ENCODE measurements at places on chromosomes 6 and 20.
A peak's percentile ranks its signal among the peaks of the same experiment; 100 is the strongest.

GRCh38 chr20:19211661-19212468 is 577 bp upstream of the SLC24A3 start:
- DNase-seq: no peak

GRCh38 chr6:30829033-30829432 is 55.3 kb upstream of the DDR1 start:
- peak; percentile 64 for DNase-seq

DNA sequence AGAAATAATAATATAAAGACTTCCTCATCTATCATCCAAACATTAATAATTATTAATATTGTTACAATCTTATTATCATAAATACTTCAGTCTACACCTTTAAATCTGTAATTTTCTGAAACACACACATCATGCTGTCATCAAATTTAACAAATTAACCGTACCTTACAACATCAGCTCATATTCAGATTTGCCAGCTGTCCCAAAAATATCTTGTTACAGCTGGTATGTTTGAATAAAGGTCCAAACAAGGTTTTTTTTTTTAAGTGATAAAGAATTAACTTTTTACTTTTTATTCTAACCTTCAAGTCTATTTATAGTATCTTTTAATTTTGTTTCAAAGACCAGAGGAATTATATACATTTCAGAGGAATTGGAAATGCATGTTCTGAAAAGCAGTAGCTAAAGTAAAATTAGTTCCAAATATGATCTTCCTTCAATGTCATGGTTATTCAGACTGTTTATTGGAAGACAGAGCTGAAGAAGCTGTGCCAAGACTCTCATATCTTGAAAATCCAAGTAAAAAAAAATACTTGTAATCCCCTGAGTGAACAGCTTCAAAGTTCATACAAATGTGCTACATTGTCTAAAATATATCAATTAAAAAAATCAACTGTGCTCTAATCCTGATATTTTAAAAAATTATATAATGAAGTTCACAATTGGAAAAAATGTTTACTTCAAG is 161.7 kb upstream of the BMP5 start:
- DNase-seq: no peak

DNA sequence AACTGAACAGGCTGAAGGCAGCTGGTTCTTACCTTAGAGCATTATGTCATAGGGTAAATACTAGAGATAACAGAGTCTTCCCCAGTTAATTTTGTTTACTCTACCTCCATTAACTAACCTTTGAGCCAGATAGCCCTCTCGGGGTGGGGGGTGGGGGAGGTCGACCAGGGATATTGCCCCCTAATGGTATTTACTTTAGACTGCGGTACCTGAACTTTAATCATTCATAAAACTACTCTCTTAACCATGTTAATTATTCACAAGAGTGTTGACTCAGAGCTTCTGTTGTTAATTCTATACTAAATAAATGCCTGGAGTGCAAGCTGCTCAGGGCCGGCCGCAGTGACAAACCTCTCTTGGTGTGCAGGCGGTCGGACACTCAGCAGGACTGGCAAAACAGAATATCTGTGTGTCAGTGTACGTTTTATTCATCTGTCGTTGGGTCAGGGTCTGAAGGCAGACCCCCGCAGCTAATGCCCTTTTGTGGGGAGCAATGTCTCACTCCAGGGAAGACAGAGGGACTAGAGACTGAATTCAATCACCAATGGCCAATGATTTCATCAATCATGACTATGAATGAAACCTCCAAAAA is 152.4 kb upstream of the COL21A1 start:
- DNase-seq: no peak

- DNase-seq: no peak
Measured at GRCh38 chr6:113876695-113877094, 19.6 kb downstream of the MARCKS start.

GRCh38 chr6:155454471-155454870 is 1.2 kb downstream of the NOX3 start:
- DNase-seq: no peak

DNA sequence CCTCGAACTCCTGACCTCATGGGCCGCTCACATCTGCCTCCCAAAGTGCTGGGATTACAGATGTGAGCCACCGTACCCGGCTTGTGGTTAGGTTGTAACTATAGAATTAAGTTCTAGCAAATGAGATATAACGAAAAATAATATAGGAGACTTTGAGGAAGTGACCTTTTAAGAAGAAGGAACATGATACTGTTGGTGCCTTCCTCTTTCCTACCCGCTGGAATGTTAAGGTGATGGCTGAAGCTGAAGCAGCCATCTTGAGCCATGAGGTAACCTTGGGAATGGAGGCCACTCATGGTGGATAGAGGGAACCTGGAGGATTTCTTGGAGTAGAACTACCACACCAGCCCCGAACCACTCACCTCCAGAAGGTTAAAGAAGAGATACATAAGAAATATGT is 48.1 kb upstream of the MDGA1 start:
- DNase-seq: no peak

- no peak for DNase-seq
Measured at GRCh38 chr6:139711804-139712585, 337.5 kb upstream of the CITED2 start.

DNA sequence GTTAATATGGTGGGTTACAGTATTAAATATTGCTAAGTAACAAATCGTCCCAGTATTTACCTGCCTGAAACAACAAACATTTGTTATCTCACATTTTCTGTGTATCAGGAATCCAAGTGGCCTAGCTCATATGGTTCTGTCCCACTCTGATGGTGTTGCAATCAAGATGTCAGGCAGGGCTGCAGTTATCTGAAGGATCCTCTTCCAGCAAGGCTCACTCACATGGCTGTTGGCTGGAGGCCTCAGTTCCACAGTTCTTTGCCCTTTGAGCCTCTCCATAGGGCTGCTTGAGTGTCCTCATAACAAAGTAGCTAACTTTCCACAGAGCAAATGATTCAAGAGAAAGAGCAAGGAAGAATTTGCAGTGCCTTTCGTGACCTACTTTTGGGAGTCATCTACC is 17.7 kb downstream of the RAB22A start:
- DNase-seq: no peak

GRCh38 chr6:138088326-138088762 is 18.9 kb downstream of the PERP start:
- DNase-seq: no peak

DNA sequence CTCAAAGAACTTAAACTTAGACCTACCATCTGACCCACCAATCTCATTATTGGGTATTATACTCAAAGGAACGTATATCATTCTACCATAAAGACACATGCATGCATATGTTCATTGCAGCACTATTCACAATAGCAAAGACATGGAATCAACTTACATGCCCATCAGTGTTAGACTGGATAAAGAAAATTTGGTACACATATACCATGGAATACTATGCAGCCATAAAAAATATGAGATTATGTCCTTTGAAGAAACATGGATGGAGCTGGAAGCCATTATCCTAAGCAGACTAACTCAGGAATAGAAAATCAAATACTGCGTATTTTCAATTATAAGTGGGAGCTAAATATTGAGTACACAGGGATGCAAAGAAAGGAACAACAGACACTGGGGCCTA is 166.4 kb upstream of the GLP1R start:
- no peak for DNase-seq

DNA sequence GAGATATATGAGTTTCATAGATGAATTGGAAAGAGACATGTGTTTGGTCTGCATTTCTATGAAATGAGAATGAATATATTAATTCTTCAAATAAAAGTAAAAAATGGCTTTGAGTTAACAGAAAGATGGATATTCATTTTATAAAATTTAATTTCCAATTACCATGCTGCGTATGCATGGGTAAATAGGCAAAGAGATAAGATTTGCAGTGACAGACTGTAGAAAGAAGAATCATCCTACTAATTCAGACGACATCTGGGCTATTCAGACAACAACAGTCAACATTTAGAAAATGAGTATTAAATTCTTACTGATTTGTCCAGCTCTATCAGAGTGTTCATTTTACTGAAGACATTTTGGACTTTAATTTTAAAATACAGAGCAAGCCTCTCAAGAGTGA is 602.2 kb upstream of the NRSN1 start:
- no peak for DNase-seq

DNA sequence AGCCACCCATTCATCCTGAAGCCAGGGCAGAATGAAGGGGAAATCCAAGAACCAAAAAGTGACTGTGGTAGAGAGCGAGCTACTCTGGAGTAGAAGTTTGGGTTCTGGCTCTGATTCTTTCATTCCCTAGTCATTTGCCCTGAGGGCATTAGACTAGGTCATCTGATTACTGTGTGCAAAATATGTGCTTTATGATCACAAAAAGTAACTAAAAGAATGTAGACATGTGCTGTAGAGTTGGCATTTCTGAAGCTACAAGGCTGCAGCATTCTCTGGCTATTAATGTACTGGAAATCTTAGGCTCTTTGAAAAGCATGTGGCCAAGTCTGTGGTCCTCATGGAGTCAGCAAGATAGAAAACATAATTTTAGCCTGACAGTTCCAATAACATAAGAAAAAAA is 94.2 kb downstream of the TBC1D7 start:
- DNase-seq: no peak

- DNase-seq: peak; percentile 76
Measured at GRCh38 chr6:105452924-105453756, 50.3 kb upstream of the PREP start.

GRCh38 chr6:52576392-52577021 is 353 bp downstream of the TRAM2 start:
- DNase-seq: peak; percentile 83

- no peak for DNase-seq
Measured at GRCh38 chr6:40661726-40662125, 74.6 kb upstream of the LRFN2 start.

DNA sequence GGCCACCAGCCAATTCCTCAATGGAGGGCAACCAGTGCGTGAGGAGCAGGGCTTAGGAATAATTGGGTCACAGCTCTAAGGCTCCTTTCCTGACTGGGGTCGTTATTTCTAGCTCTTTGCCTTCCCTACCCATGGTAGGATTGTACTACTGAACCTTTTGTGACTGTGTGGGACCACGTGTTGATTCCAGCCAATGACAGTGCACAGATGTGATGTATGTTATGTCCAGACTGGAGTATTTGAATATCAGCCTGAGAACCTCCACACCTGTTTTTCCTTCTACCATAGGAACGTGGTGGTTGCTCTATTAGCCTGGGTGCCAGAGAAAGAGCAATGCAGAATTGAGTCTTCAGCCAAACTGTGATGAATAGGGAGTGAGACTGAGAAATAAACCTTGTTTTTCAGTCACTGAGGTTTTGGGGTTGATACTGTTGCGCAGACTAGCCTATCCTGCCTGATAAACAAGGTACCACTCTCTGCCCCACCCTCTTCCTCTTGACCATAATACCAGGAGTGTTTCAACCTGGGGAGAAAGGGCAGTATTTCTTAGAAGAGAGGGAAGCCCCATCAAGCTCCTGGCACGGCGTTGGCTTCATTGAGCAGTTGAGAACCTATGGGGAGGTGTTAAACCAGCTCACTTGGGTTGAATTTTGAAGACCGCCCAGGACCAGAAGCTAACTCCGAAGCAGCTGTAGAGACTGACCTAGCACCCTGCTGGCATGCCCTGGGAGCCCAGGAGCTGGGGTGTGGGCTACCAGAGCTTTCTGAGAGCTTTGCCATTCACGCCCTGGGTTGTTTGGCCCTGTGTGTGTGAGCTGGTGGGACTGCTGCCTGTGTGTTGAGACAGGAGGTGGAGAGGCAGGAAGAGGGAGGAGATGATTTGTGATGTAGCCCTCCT is 105.5 kb upstream of the BACH2 start:
- peak; percentile 79 for DNase-seq

DNA sequence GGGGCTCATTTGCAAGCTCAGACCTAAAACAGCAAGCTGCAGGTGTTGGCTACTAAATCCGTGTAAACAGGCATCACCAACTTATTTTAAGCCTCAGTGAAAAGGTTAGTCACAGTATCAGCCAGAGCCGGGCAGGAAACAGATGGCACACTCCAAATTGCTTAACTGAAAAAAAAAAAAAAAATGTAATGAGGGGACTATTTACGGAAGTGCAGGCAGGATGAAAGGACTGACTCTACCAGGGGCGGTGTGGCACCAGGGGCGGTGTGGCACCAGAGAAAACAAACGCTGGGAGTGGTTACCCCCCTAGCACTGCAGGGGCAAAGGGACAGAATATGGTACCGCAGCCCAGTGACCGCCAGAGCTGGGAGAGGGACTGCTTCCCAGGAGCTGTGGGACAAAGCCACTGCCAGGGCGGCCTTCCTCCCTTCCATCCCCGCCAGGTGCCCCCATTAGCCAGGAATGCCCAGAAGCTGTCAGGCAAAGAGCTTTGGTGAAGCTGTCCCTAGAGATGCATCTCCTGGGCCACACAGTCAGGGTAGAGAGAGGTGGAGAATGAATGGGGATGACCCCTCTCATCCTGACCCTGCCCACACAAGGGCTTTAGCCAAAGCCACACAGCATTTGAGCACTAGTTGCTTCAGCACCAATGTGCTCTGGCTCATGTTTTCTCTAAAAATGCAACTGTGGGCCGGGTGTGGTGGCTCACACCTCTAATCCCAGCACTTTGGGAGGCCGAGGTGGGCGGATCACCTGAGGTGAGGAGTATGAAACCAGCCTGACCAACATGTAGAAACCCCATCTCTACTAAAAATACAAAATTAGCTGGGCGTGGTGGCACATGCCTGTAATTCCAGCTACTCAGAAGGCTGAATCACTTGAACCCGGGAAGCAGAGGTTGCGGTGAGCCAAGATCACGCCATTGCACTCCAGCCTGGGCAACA is 39.6 kb upstream of the GFOD1 start:
- peak; percentile 59 for DNase-seq

- no peak for DNase-seq
Measured at GRCh38 chr20:46694484-46694883, 5.2 kb upstream of the TP53RK start.

GRCh38 chr6:49499126-49499525 is 597 bp upstream of the GLYATL3 start:
- no peak for DNase-seq

DNA sequence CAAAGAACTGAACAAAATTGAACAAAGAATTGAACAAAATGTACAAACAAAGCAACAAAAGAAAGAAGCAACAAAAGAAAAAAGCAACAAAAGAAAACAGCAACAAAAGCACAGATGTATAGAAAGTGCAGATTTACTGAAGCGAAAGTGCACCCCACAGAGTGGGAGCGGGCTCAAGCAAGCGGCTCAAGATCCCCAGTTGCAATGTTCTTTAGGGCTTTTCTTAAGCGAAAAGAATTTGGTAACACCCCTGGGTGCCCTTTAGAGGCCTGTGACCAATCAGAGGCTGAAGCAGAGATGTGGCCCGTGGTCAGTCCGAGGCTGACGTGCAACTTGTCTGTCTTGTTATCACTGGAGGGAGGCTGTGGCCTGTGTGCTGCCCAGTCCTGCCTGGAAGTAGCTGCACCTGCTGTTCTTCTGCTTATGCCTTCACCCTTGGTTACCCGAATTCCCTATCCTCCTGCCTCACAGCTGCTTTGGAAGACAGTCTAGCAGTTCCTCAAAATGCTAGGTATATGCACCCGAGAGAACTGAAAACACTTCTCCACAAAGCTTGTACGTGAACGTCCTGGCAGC is 13.2 kb upstream of the KIF25 start:
- no peak for DNase-seq

GRCh38 chr6:31692353-31692752 is 10.8 kb downstream of the ABHD16A start:
- no peak for DNase-seq

- DNase-seq: no peak
Measured at GRCh38 chr6:136031982-136032381, 180.5 kb downstream of the PDE7B start.
